Activated gamma-delta T cell treated with Interleukin-2 at 50 U/mL for 16 hours (primary cell): ENCODE measurements at places on chromosomes 16 and 17.
A peak's percentile ranks its signal among the peaks of the same experiment; 100 is the strongest.

- DNase-seq = no peak
Measured at GRCh38 chr17:60406887-60407286, 15.0 kb upstream of the USP32 start.

DNA sequence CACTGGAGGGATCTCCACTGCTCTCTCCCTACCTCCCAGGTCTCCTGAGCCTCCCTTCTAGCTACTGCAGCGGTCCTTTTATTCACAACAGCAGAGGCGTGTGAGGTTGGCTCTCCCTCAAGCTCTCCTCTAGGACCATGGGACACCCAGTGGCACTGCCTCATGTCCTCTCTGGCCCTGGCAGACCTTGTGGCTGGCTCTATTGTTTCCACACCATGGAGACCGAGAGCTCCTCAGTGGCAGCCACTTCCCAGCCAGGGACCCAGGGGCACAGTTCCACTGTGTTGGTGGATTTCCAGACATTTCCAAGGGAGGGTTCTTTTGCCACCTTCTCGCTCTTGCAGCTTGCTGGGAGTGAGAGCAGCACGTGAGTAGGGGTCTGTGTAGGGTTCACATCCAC, 204.9 kb downstream of the AXIN2 start:
- no peak for DNase-seq

DNA sequence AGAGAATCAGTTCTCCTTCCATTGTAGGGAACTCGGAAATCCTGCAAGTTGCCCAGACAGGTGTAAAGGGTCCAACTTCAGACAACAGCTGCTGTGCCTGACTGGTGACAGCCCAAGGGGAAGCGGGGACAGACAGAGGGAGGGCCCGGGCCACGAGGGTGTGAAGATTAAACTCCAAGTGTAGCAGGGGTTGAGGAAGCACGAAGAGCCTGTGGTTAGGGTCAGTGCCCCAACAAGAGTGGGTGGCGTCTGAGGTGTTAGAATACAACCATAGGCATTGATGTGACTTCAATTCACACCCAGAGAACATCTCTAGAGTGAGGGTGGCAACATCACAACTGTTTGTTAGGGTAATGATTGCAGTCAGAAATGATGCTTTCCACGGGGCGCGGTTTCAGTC, 39.1 kb downstream of the ASPA start:
- no peak for DNase-seq

DNA sequence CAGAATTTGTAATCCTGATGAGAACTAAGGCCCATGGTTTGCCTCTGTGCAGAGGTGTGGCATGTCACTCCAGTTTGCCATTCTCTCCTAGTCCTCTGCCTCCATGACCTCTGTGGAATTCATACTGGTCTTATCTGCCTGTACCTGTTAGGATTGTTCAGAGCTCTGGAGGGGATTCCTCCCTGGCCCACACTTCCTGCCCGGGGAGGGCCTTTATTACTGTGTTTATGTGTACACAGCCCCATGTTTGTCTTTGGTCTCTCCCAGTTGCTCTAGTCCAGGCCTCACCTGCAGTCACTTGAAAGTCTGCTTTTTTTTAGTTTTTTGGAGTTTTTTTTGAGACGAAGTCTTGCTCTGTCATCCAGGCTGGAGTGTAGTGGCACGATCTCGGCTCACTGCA, 36.4 kb downstream of the RHBDL3 start:
- DNase-seq = no peak

- peak; percentile 43 for DNase-seq
Measured at GRCh38 chr16:48608871-48609651, 919 bp downstream of the N4BP1 start.

- no peak for DNase-seq
Measured at GRCh38 chr16:57383276-57384247, 11.3 kb downstream of the CX3CL1 start.

DNA sequence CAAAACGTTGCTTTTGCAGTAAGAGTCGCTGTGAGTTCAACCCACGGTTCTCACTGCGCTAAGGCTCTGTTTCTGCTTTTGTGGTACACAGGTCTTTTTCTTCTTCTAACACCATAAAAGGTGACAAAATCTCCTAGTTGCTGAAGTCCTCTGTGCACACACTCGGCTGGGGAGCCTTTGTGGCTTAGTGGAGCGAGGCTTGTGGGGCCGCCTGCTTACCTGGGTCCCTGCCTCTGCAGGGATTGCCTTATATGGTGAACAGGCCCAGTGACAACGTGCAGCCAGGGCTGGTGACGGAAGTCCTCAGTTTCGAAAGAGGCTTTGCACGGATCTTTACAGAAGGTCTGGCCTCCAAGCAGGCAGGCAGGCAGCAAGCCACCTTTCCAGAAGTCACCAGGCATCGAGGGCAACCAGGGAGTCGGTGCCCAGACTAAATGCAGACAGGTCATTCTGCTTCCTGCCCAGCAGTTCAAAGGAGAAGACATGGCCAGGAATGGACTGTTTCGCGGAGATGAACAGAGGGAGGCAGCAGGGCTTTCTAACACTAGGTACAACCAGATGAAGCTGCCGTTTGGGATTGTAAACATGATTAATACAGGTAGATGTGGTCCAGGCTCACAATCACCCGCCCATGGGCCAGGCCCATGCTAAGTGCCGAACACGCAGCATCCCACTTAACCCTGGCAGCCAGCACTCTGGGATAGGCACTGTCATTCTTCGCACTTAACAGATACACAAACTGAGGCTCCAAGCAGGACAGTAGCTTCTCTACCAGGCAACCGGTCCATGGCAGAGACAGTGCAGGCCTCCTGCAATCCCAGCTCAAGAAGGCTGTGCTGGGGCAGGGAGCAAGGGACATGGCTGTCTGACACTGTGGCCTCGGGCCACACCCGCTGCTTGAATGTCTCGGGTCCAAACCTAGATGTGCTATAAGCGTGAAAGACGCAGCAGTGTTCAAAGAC, 10.7 kb upstream of the MEAK7 start:
- DNase-seq = peak; percentile 76

GRCh38 chr17:42922294-42922693, 21.7 kb downstream of the G6PC1 start:
- DNase-seq = no peak

- no peak for DNase-seq
Measured at GRCh38 chr16:2470603-2471015, 488 bp upstream of the NTN3 start.

DNA sequence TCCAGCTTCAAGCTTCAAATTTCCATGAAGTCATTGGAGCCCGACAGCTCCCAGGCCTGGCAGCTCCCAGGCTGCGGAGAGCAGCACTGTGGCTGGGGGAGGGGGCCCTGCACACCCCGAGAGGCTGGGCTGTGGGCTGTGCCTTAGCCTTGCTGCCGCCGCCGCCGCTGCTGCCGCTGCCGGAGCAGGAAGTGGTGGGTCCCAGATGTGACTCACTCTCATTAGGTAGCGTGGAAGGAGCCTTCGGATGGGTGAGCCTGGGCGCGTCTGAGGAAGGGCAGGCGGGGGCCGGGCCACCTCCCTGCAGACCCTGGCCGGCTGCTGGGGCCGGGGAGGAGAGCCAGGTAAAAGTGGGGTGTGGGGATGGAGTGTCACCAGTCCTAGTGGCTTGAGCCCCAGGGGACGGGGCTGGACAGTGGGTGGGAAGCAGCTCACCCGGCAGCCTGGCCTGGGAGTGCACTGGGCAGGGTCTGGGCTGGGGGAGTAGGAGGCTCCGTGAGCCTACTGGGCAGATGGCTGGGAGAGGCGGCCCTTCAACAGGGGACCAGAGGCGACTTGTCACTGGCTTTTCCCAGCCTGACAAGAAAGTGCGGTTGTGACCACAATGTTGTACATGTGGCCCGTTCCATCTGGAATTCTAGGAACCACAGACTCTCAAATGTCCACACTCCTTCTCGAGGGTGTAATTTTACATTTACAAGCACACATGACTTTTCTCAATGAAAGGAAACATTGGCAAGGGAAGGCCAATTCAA, at the start of gene ADCY7:
Gene ADCY7 (plus strand): TSS at position 215 of the 755 bp plus-strand sequence. CDS start 21,629 bp downstream, outside the sequence.
- DNase-seq = peak; percentile 85

GRCh38 chr17:82647593-82648164, 565 bp downstream of the WDR45B start:
- peak; percentile 33 for DNase-seq

DNA sequence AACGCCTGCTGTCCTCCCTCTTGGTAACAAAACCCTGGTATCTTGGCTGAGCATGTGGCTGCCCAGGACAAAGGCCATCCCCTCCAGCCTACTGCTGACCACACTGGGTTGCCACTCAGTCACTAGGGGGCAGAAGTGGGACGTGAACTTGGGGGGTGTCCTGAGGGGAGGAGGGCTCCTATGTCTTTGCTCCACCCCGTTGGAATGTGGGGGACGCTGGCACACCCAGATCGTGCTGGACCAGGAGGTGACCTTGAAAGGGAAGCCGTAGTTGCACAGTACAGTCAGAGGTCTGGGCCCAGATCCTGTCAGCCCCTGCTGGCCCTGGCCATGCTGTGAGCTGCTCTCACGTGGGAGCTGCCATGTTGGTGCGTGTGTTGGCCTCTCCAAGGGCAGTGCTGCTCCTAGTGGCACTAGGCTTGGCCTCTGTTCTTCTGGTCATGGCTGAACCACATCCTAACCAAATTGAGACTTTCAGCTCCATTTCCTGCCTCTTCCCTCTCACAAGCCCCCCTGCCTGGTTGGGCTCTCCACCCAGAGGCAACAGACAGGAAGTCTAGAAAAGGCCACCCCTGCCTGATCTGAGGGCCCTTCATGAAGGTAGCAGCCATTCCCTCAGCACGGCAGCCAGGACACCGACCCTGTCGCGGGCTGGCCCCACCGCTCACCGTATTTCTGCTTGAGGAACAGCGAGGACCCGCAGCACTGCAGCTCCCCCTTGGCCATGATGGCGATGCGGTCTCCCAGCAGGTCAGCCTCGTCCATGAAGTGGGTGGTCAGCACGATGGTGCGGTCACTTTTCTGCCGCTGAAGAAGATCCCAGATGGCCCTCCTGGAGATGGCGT, 29.0 kb upstream of the RNPS1 start:
- no peak for DNase-seq

- DNase-seq = no peak
Measured at GRCh38 chr17:180381-181244, 837 bp downstream of the DOC2B start.

- peak; percentile 37 for DNase-seq
Measured at GRCh38 chr16:17343028-17343427, 127.7 kb downstream of the XYLT1 start.

- no peak for DNase-seq
Measured at GRCh38 chr17:71080937-71081336, 911.6 kb downstream of the KCNJ2 start.

DNA sequence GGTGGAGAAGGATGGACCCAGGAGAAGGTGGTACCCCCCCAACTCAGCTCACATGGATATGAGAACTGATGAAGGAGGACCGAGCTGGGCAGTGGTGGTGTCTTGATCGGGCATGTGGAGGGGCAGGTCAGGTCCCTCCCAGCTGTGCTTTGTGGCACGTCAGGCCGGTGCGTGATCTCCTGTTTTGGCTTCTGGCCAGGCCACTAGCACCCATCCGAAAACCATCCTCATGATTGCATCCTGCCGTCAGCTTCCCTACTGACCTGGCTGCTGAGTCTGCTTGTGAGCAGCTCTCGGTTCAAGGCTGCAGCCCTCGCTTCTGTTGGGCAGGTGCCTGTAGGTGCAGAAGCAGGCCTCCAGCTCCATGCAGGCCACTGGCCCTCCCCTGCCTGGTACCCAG, 53.1 kb downstream of the PLD6 start:
- DNase-seq = no peak

DNA sequence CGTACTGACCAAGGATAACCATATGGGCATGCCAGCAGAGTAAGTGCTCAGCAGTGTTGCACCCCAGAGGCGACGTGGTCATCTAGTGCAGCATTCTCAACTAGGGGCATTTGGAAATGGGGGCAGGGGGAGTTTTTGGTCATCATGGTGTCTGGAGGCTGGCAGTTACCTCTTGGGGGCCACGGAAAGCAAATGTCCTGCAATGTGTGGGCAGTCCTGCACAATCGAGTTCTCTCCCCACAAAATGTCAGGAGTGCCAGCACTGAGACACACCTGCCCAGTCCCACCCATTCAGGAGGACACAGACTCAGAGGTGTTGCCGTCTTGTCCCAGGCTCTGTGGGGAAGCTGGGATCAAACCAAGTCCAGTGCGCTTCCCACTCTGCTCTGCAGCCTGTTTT, 3.0 kb downstream of the RASL10B start:
- DNase-seq = no peak

DNA sequence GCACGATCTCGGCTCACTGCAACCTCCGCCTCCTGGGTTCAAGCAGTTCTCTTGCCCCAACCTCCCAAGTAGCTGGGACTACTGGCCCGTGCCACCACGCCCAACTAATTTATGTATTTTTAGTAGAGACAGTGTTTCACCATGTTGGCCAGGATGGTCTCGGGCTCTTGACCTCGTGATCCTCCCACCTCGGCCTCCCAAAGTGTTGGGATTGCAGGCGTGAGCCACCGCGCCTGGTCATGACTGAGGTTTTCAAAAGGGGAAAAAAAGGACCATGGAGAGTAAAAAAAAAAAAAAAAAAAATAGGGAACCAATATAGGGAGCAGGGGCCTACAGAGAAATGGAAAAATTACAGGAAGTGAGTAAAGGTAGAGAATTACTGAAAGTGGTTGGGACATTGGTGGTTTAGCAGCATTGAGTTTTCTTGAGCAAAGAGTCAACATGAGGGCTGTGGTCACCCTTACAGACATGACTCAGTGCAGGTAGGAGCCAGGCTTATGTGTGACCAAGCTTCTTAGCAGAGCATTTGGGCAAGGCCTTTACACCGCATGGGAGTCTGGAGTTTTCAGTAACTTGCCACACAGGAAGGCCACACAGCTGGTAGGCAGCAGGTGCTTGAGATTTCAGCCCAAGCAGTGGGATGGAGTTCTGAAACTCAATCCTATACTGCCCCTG, 447.3 kb downstream of the HS3ST3B1 start:
- no peak for DNase-seq

- DNase-seq = no peak
Measured at GRCh38 chr17:62899361-62899760, 66.7 kb upstream of the TANC2 start.

DNA sequence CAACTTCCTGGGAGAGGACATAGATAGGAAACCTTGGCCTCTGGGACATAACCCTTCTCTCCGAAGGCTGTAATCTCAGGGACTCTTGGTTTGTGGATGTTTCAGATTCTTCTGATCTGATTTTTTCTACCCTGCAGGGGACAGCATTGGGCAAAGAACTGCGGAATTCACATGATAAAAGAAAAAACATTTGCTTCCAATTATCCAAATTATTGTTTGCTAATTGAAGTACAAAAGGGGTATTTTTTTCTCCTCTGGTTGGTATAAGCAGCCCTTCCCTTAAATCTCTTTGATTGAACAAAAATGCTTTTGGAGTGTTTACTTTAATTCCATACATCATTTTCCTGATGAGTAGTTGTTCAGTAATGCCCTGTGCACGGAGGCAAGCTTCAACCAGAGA, 251.7 kb upstream of the IRX3 start:
- DNase-seq = no peak

- peak; percentile 31 for DNase-seq
Measured at GRCh38 chr17:40290629-40291280, 3.1 kb downstream of the CDC6 start.

- no peak for DNase-seq
Measured at GRCh38 chr17:53093391-53093790, 729.3 kb upstream of the KIF2B start.

GRCh38 chr16:70679671-70680494, 6.0 kb downstream of the MTSS2 start:
- no peak for DNase-seq

- DNase-seq = no peak
Measured at GRCh38 chr17:50144845-50145531, 5.5 kb downstream of the PPP1R9B start.

GRCh38 chr16:69568676-69569075, 2.9 kb downstream of the NFAT5 start:
- no peak for DNase-seq
